ENCODE measurements at places on chromosomes 2 and 18.

DNA sequence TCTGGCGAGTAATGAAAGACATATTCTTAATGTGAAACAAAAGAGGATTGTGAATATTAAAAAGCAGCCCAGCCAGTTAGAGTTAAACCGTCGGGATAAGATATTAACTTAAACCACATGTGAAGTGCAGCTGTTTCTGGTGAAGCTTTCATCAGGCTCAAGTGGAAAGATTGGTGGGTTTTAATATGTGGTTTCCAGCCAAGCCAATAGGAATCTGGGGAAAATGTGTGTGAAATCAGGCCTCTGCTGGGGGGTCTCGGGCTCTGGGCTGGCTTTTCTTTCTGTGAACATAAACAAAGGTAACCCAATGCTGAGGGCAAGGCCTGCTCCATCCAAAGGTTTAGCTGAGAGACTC lies 279.6 kb downstream of the SLC4A3 start:
- no peak for DNase-seq

DNA sequence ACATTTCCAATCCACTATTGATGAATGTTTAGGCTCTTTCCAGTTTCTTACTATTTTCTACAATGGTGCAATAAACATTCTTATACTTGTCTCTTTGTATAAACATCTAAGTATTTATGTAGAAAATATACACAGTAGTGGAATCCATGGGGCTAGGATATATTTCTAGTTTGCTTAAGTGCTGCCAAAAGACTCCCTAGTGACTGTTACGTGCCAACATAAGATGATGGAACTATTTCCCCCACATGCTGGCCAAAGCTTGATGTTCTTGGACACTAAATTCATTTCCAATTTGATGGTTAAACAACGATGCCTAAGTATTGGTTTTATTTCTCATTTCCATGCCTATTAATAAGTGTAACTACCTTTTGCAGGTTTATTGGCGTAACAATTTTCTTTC lies 378.4 kb upstream of the HNRNPA3 start:
- DNase-seq = no peak

- DNase-seq = no peak
Measured at GRCh38 chr2:205715831-205716525, 33.7 kb downstream of the NRP2 start.

GRCh38 chr2:181589779-181590178 lies 67.1 kb downstream of the CERKL start:
- no peak for DNase-seq

DNA sequence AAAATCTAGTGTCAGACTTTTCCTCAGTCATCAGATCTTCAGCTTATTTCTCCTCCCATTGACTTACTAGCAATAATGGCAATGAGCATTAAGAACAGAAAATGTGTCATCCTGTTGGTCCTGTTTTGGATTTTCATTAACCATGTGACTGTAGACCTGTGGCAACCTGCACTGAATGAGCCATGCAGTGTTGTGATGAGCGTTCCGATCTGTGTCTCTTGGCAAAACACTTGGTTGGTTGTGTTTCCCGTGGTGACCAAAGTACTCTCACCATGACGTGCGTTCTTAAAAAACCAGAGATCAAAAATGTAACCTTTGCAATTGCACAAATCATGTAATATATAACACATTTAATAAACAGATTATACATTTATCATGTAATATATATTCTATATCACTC lies 138.6 kb downstream of the MAP3K20 start:
- DNase-seq = no peak

DNA sequence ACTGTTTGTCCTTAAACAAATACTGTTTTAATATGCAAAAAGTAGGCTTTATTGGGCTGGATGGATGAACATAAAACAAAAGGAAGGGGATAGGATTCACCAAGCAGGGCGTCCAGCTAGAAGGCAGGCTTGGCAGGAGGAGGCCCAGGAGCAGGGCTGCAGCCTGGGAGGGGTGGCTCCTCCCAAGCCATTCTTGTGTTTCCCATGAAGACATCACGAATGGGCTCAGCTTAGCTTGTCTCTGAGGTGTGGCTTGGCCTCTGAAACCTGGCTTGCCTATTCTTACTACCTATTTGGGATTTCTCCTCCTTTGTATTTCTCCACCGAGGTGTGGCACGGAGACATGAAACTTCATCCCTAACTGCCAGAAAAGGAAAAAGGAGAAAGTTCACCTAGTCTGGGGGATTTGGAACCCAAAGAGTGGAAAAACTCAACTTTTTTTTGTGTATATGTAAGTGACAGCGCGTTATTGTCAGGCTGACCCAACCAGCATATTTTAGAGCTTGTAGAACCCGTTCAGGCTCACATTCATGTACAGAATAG lies 481.9 kb upstream of the SPRED2 start:
- DNase-seq = no peak

GRCh38 chr18:23178661-23179081 lies 43.4 kb downstream of the CABLES1 start:
- no peak for DNase-seq

GRCh38 chr18:55635439-55635838 lies 47.4 kb upstream of the TCF4 start:
- no peak for DNase-seq

- DNase-seq = no peak
Measured at GRCh38 chr2:155389224-155389623, 690.7 kb downstream of the KCNJ3 start.

DNA sequence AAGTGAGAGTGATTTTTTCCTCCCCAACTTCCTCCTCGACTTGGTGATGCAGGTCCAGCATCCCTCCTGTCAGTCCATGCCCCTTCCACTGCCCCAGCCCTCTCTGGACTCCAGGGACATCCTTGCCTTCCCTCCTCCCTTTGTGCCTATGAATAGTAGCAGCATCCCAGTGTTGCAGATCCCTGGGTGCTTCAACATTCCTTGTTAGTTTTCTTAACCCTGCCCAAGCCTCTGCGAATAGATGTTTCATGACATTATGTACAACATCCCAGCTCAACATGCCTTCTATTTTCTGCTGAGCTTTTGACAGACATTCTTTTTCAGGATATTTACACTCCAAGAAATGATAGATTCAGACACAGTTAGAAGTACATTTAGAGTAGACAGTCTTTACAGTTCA lies 35.3 kb upstream of the CCDC150 start:
- no peak for DNase-seq

- no peak for DNase-seq
Measured at GRCh38 chr2:241858206-241859016, at the start of gene PDCD1. Gene PDCD1 (minus strand): TSS chr2:241858894. CDS start chr2:241858838, 56 bp downstream.

- no peak for DNase-seq
Measured at GRCh38 chr2:134193006-134193405, 60.9 kb upstream of the MGAT5 start.

GRCh38 chr2:38634684-38635083 lies 31.2 kb upstream of the GALM start:
- no peak for DNase-seq

- no peak for DNase-seq
Measured at GRCh38 chr18:62505669-62506494, 16.9 kb upstream of the ZCCHC2 start.

- DNase-seq = no peak
Measured at GRCh38 chr2:8598295-8599165, 83.3 kb upstream of the ID2 start.

DNA sequence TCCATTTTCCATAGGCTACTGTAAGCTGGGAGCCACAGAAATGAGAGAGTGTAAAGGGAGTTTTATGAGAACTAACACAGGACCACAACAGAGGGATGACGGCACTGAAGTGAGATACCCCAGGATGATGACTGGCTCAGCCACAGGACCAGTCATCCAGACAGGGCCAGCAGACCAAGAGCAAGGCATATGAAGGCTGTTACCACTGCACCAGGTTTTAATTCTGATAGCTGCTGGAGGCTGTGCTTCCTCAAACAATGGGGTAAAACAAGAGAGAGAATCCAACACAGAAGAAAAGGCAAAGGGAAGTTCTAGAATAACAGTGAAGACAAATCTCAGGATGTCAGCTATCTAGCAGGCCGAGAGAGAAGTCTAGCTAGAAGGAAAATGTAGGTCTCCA lies 94.9 kb downstream of the BCL2 start:
- DNase-seq = no peak

GRCh38 chr2:211941216-211941747 lies 597.3 kb downstream of the ERBB4 start:
- DNase-seq = no peak

GRCh38 chr2:103123516-103123915 lies 361.7 kb downstream of the TMEM182 start:
- no peak for DNase-seq

- DNase-seq = no peak
Measured at GRCh38 chr2:101195871-101196661, 44.9 kb upstream of the TBC1D8 start.

DNA sequence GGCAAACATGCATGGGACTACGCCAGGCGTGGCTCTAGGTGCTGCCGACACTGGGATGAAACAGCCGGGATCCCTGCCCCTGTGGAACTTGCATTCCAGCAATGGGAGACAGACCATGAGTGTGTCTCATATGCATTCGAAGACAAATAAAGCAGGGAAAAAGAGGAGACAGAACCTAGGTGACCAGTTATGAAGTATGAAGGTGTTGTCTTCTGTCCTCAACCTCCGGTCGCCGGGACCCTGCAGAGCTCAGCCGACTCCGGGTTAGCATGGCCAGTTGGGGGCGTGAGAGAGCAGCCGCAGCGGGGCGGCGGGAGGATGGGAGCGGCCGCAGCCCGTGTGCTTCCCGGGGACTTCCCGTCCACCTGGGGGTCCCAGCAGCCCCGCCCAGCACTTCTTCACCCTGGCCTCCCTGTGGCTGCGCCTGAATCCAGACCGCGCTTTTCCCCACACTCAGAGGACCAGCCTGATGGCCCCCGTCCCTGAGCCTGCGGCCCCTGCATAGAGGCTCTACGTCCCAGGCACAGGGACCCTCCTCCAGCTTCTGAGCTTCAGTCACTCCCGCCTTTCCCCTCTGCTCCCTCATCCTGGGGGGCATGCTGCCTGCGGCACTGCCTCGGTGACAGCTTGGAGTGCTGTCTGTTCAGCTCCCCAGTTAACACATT lies 11.4 kb downstream of the ID2 start:
- no peak for DNase-seq

GRCh38 chr18:68233018-68233417 lies 481.9 kb downstream of the TMX3 start:
- no peak for DNase-seq

DNA sequence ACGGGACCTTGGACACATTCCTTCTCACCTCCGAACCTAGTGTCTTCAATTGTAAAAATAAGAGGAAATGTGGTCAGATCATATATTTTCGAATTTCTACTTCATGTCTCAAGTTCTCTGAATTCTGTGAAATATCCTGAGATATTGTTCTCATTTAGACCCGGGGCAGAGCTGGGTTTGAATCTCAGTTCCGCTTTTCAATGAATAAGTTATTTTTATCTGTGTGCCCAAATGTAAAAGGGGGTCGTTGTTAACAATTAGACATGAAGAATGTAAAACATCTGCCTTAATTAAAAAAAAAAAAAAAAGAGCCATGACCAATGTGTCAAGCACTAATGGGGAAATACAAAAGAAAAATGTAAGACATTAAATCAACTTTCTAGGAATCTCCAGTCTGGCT lies 48.9 kb upstream of the BCL11A start:
- no peak for DNase-seq

DNA sequence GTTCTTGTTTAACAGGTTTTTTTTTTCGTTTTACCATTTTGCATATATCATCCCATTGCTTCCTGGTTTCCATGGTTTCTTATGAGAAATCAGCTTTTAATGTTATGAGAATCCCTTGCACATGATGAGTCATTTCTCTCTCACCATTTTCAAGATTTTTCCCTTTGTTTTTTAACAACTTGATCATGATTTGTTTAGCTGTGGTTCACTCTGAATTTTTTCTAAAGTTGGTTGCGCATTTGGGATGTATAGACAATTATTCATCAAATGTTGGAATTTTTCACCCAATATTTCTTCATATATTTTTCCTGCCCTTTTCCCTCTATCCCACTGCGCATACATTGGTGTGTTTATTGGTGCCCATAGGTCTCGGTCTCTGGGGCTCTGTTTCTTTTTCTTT lies 42.4 kb upstream of the BIN1 start:
- no peak for DNase-seq

DNA sequence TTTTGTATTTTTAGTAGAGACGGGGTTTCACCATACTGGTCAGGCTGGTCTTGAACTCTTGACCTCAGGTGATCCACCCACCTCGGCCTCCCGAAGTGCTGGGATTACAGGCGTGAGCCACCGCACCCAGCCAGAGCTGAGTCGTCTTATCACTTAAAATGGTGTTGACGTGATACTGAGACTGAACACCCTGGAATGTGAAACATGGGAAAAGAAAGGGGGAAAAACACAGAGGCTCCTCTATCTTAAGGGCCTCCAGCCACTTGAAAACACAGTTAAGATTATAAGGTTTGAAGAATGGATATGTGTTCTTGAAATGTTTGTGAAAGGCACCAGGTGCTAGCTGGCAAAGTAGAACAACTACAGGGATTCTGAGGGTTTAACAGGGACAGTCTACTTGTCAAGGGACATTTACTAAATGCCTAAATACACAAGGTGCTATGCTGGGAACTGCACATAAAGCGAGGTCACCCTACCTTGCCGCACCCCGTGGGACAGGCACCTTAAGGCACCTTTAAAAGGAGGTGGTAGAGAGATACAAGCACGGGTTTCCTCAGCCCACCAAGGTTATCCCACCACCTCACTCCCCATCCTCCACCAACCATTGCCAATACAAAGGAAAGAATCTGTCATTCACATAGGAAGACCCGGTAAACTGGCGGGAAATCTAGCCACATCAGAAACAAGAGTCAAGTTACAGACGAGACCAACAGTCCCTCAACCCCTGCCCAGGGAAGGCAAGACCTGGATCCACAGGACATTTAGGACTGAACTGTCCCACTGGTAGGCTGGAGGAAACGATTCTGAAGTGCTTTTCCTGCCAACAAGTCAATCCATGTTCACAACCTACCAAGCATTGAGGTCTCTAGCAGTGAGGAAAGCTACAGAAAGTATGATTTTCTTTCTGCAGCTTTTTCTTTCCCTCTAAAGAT lies 43.4 kb downstream of the STK39 start:
- no peak for DNase-seq

GRCh38 chr2:210460322-210461227 lies 16.0 kb downstream of the LANCL1 start:
- peak; percentile 48 for DNase-seq

DNA sequence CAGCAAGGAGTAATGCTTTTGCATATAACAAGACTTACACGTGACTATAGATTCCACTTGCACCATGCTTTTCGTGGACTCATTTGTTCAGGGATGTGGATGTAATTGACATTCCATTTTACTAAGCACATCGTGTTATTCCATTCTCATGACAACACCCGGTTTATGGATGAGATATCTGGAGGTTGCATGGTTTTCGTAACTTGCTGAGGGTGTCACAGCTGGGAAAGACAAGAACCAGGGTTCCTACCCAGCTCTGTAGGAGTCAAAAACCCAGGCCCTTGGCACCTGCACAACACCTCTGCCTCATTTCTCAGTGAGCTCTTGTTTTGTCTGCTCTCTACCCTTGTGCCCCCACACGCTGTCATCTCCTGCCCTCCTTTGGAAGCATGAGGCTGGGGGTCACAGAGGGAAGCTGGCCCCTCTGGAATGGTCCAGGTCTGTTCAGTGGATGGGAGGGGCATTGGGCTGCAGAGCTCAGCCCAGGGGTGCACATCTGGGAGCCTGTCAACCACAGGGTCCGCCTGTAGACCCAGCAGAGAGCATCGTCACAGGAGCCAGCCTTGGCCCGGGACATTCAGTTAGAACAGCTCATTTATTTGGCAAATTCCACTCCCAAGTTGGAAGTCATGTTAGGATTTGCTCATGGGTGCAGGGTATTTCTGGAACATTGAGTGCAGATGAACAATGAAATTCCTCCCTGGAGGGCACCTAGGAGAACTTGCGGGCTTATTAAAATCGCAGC lies 120.1 kb upstream of the TWIST2 start:
- DNase-seq = no peak

- DNase-seq = no peak
Measured at GRCh38 chr2:235703711-235704295, 210.0 kb downstream of the AGAP1 start.

Measured in dorsolateral prefrontal cortex (tissue), 122 donors.